ENCODE measurements at places on chromosomes 4 and X.

DNA sequence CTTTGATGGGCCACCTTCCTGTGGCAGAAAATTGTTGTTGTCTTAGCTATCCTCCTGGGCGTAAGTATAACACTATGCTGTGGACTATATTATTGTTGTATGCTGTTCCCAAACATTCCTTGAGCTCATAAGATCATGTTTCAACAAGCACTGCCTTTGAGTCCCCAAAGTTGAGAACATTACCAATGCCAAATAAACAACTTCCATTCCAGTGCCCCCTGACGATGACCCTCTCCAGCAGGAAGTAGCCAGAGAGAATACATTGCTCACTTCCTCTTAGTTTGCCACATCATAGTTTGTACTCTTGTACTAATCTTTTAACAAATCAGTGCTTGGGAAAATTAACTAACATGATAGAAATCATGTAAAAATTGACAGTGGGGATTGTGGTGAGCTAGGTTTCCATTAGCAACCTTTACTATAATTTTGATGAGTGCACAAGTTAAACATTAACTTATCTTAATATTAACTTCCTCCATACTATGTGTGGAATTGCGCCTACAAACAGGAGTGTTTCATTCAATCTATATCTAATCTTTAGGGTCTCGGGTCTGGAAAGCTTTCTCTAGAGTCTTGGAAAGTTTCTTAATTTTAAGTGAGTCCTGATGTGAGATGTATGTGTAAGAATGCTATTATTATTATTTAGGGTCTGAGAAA lies 20.3 kb upstream of the DHX15 start:
- DNase-seq, result no peak

- DNase-seq, result no peak
These were observed 11.8 kb downstream of the KIF4A start for GRCh38 chrX:70301716-70302115.

DNA sequence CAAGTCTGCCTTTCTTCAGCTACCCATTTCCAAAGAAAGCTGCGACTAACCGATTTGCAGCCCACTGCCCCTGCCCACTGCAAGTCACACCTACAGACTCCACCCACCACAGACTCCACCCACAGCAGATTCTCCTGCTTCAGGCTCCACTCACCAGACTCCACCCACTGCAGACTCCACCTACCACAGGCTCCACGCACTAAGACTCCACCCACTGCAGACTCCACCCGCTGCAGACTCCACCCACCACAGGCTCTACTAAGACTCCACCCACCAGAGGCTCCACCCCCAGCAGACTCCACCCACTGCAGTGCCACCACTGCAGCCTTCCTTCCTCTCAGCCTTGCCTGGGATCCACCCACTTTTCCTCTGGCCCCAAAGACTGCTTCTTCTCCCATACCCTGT lies 41.3 kb downstream of the ABLIM2 start:
- peak; percentile 16 for DNase-seq

DNA sequence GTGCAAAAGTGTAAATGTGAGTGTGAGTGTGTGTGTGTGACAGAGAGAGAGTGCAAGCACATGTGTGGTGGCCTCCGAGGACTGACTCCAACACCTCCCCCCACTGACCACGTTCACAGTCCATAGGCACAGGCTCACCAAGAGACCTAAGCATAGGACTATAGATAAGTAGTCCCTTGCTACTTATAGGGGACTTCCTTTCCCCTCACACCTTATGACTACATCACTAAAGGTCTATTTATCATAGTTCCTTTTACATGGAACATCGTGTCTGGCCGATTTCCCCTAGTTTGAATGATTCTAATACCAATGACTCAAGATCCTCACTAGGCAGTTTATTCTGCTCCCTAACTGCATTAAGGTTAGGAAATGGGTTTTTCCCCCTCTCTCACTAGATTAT lies 17.8 kb downstream of the FRMPD3 start:
- DNase-seq, result no peak

DNA sequence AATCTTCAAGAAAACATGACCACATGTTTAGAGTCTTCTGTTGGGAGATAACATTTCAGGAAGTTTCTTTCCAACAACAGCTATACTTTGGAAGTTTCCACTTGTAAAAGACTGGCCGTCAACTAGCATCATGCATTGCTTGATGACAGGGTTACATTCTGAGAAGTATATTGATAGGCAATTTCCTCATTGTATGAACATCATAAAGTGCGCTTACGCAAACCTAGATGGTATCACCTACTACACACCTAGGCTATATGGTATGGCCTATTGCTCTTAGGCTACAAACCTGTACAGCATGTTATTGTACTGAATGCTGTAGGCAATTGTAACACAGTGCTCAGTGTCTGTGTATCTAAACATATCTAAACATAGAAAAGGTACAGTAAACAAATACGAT lies 25.4 kb upstream of the CD40LG start:
- DNase-seq, result no peak

All from urothelium cell line (cell line).